ENCODE measurements at places on chromosomes 12 and 14. TPM values are rescaled to one million over a fixed set of nuclear protein-coding genes. Genes with fewer than 3 reads are reported as not detected.

DNA sequence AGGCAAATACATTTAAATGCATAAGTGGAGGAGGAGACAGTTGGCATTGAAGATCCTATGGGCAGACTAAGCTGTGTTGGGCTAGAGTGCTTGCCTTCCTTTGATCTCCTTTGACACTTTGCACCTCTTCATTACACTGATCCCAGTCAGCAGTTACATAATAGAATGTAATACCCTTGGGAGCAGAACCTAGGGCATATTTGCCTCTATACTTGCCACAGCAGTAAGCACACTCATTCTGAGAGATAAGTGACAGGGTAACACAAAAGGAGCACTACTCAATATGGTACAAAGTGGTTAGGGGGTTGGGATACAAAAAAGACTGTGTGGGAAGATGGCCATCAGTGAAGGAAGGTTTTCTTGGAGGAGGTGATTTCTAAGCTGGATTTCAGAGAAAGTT lies 9.0 kb downstream of the MARS1 start:
- no peak for DNase-seq

DNA sequence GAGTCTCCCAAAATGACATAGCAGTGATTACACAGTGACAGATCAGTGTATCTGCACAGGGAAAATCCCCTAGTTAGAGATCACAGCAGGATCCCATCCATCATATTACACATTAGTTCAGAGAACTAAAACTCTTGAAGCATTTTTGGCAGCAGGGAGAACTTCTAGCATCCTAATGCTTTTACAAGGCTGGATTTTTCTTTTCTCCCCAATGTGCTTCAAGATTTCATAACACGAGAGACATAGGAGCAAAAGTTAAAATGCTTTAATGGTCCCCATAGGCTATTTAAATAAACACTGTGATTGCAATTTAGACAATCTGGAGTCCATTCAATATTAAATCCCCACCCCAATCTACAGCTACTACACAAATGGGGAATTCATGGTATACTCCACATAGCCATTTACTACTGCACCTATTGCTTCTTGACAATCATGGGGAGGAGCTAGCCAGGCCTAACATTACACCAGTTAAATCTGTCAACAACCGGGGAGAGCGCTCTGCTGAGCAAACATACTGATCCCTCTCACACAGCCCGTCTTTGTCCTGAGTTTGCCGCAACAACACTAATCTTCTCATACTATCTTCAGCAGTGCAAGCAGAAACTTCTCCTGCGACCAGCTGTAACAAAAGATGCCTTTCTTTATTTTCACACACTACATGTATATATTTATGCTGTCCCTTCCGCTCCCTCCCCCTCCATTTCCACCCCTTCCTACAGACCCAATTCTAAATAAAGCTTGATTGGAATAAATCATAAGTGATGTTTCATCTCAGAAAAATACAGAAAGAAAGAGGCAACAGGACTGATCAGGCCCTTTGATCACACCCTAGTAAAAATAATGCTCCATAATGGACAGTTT lies 120.3 kb upstream of the SOX5 start:
- DNase-seq: no peak

GRCh38 chr12:96780330-96780729 lies 126.7 kb upstream of the NEDD1 start:
- DNase-seq: no peak

The CLEC6A gene
- polyA plus RNA-seq: not detected

DNA sequence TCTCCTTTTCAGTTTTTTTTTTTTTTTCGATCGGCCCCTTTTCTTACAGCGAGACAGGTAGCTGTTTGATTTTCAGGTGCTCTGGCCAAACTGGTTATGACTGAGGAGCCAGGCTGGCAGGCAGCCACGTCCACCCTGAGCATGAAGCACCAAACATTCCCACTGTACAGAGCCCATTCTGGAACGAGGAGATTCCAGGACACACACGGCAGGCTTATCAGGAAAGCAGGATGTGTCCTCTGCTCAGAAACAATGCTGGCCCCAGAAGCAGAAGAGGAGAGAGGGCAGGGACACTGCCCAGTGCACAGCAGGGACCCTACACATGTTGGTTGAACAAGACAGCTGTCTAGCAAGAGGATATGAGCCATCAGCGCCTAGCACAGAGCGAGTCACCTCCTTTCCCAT lies 3.7 kb upstream of the KRT2 start:
- DNase-seq: no peak

- DNase-seq: no peak
Observed at GRCh38 chr14:34693228-34693939, 21.0 kb downstream of the CFL2 start.

DNA sequence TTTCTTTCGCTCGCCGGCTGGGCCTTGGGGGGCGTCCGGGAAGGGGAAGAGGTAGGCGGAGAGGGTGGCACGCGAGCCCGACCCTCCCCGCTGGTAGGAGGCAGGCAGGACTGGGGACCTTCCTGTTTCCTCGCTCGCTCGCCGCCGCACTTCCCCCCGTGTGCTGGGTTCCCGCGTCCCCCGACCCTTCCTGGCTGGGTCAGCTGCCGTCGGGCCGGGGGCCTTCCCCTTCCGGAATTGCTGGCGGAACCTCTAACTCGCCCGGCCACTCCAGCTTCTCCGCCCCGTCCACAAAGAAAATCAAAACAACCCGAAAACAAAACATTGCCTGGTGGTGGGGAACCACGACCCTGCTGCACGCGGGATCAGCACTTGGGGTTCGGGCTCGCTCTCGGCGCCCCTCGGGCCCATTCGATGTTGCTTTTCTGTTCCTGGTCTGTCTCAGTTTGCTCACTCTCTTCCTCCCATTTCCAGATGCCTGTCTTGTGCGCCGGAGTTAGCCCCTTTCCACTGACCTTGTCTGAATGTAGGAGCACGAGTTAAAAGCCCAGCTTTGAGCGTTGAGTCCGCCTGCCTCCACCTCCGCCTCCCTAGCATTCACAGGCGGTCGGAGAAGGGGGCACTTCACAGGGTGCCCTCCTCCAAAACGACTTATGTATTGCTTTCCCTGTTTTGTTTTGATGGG lies 581 bp downstream of the PAPOLA start:
- DNase-seq: peak; percentile 74

The PTPRB gene
- 1.8 TPM for polyA plus RNA-seq

GRCh38 chr12:96809522-96809921 lies 97.5 kb upstream of the NEDD1 start:
- DNase-seq: no peak

DNA sequence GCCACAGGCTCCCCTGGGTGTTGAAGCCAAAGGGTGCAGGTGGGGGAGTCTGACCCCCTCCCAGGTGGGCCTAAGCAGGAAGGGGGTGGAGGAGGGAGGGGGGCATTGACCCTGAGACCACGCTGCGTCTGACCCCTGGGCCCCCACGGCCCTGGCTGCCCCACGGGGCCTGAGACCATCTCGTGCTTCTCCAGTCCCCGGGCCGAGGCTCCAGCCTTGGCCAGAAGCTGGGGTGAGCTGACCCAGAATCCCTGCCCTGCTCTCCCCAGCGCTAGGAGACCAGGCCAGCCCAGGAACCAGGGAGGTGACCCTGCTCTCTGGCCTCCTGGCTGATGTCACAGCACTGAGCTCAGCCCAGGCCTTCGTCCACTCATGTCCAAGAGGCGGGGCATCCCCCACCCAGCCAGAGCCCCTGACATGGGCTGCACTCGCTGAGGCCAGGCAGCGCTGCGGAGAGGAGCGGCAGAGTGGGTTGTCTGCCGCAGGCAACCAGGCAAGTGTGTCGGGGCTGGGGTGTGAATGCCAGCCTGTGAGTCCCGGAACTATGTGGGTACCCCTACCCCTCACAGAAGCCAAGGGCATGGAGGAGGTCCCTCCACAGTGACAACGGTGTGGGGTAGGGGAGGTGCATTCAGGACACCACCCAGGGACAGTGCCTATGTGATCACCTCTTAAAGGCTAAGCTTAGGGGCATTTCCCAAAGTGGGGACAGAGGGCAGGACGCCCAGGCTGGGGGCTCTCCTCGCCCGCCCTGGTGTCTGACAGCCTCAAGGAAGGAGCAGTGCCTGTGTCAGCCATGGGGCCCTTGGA lies 6.3 kb downstream of the TRMT61A start:
- DNase-seq: peak; percentile 77

DNA sequence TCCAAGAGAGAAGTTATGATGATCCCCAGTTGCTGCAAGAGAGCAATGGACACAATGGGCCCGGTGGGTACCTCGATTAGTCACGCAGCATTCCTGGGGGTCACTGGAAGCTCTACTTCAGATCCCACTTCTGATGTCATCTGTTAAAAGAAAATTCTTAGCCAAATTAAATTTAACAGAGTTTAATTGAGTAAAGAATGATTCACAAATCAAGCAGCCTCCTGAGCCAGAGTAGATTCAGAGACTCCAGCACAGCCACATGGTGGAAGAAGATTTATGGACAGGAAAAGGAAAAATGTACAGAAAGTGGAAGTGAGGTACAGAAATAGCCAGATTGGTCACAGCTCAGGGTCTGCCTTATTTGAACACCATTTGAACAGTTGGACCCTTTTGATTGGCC lies 107.5 kb downstream of the SPTSSA start:
- no peak for DNase-seq

GRCh38 chr12:106188256-106188655 lies 49.5 kb upstream of the NUAK1 start:
- DNase-seq: no peak

The SCN8A gene
- under 0.01 TPM for polyA plus RNA-seq

The HOXC9 gene
- 0.04 TPM for polyA plus RNA-seq

- no peak for DNase-seq
Observed at GRCh38 chr14:70008284-70009262, 129.4 kb downstream of the SMOC1 start.

The TMCC3 gene
- polyA plus RNA-seq: 18.0 TPM

The CLBA1 gene
- 2.8 TPM for polyA plus RNA-seq

The BDKRB2 gene
- 8.7 TPM for polyA plus RNA-seq

DNA sequence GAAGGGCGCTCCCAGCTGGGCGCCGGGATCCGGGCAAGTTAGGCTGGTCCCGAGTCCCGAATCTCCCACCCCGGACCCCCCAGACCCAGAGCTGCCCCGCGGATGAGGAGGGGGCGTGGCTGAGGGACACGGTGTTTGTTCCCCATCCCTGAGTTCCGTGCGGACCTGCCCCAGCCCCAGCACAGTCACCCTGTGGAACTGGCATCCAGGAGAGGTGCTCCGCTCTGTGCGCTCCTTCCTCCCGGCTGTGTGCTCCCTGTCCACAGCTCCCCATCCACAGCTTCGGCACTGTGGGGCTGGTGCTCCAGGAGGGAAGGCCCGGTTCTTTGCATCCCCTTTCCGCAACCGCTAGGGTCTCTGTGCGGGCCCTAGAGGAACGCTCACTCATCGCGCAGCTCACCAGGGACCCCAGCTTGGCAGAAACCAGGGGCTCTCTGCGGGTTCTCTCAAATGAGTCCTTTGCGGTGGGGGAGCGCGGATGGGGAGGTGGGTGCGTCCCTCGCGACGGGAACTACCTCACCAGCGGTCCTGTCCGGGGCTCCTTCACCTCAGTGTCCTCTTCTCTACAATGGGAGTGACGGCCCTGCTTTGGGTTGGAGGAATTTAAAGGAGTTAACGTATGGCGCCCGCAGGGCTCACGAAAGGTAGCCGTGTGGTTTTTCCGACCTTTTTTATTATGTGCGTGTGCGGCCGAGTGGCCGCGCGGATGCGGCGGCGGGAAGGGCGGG lies 845 bp downstream of the TMEM132C start:
- no peak for DNase-seq

DNA sequence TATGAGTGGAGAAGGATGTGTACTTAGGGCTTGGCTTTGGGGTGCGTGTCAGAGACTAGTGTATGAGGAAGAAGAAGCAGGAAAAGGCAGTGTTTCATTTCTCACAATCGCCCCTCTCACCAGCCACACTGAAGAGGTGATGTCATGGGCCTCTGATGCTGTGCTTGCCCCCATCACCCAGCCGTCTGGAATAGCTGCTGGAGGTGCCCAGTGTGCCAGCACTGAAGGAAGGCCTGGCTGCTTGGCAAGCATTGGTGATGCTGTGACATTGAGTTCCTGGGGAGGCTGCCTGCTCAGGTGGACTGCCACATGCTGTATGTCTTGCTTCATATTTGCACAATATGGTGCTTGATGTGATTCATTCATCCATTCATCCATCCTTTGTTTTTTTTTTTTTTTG lies 56.2 kb downstream of the CRADD start:
- peak; percentile 74 for DNase-seq

- no peak for DNase-seq
Observed at GRCh38 chr12:52254965-52255751, 19.3 kb upstream of the KRT86 start.

DNA sequence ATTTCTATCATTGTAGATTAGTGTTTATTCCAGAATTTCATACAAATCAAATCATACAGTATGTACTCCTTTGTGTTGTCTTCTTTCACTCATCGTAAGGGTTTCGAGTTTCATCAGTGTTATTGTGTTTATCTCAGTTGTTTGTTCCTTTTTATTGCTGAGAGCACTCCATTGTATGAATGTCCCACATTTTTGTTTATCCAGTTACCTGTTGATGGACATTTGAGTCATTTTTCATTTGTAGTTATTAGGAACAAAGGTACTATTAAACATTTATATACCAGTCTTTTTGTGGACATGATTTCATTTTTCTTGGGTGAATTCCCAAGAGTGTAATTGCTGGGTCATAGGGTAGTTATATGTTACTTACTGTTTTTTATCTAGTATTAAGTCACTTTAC lies 70.0 kb downstream of the BICD1 start:
- no peak for DNase-seq

DNA sequence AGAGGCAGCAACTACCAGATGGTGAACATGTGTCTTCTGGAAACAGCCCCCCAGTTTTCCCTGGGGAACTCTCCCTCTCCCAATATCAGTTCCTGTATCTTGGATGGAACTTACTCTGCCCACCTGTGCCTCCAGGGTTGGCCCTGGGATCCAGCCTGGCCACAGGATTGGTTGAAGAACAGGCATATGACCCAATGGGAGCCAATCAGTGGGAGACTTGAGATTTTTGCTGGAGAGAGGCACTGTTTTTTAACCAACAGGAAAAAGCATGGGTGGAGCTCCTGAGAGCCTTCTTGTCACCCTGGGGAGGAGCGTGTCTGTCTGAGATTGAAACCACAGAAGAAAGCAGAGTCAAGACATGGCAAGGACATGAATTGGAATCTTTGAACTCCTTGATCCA lies 33.6 kb upstream of the COX6A1 start:
- DNase-seq: no peak

The TMEM263 gene
- polyA plus RNA-seq: 12.6 TPM

GRCh38 chr14:102758087-102758486 lies 19.2 kb upstream of the TRAF3 start:
- no peak for DNase-seq

The SLC10A1 gene
- not detected for polyA plus RNA-seq

GRCh38 chr12:4296751-4297150 lies 23.2 kb downstream of the CCND2 start:
- DNase-seq: no peak

The EGLN3 gene
- polyA plus RNA-seq: 58.9 TPM

GRCh38 chr12:27332714-27333402 lies at the start of gene BMAL2:
BMAL2 (plus strand) TSS chr12:27332836; CDS start chr12:27333073, 237 bp downstream.
- DNase-seq: no peak
